ENCODE measurements at places on chromosomes 2 and 18.

DNA sequence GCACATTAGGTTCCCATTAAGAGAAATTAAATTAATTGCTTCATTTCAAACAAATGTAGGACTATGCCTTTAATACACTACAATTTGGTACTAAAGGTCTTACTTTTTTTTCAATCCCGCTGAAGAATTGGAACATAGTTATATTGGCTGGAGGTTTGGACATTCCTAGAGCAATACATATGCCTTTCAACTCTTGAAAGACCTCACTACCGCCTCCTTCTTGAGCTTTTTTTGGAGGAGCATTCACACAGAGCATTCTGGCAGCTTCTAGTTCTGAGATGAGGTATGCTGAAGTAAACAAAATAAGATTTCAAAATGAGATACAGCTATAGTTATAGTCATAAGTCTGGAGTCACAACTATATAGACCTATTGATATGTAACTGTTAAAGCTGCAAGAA, 10.9 kb downstream of the FAM98A start:
- no peak for DNase-seq

GRCh38 chr2:207995887-207996286, 29.4 kb downstream of the PLEKHM3 start:
- no peak for DNase-seq

DNA sequence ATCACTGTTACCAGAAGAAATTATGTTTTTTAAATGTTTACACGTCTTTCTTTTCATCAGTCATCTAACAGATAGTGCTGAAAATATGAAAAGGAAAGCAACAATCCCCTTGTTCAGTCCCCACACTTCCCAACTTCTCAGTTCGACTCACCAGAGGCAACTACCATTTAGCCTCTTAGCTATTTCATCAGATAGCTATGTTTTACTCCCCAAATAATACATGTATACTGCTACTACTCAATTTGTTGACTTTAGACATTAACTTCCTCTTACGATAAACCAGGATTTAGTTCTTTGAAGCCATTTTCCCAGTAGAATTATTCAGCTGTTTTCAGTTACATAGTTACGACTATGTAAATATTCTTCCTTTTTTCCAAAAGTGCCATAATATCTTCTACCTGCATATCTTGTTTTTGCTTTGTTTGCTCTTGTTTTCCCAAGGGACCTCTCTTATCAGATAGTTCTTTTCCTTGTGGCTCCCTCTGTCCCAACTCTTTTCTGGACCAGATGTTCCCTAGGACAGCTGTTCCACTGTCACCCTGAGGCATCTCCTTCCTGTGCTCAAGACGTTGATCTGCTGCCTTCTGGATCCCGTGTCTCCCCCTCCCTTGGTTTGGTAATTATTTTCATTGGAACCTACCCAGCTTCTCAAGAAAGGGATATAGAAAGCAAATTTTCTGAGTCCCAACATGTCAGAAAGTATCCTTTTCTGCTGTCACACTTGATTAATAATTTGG, 289.3 kb upstream of the TANK start:
- DNase-seq, result no peak

GRCh38 chr18:32553174-32553573, 82.5 kb upstream of the GAREM1 start:
- no peak for DNase-seq

- no peak for DNase-seq
Observed at GRCh38 chr18:79133724-79134123, 64.5 kb downstream of the ATP9B start.

DNA sequence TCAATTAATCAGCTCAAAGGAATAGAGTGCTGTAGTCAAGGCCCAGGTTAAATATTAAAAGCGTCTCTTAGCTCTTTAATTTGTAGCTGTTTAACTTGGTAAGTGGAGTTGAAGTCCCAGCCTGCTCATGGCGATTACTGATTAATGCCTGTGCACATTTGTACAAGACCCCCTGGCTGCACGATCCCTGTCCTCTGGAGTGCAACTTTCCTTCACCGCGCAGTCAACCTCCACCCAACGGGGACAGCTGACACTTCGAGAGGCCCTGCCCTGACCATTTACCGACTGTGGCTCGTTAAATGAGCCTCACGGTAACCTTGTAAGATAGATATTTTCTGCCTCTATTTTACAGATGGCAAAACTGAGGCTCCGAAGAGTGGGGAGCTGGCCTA, 5.5 kb upstream of the CYS1 start:
- no peak for DNase-seq

DNA sequence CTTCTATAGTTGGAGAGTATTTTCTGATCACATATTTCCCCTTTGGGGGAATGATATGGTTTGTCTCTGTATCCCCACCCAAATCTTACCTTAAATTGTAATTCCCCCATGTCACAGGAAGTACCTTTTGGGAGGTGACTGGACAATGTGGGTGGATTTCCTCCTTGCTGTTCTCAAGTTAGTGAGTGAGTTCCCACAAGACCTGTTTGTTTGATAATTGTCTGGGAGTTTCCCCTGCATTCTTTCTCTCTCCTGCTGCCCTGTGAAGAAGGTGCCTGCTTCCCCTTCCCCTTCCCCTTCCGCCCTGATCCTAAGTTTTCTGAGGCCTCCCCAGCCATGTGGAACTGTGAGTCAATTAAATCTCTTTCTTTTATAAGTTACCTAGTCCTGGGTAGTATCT, 222.7 kb upstream of the SLC39A10 start:
- no peak for DNase-seq

GRCh38 chr2:44638649-44639048, 276.9 kb downstream of the CAMKMT start:
- no peak for DNase-seq

- DNase-seq, result no peak
Observed at GRCh38 chr2:204842068-204842467, 296.8 kb downstream of the PARD3B start.

- DNase-seq, result no peak
Observed at GRCh38 chr2:170836027-170836426, 19.3 kb downstream of the GAD1 start.

DNA sequence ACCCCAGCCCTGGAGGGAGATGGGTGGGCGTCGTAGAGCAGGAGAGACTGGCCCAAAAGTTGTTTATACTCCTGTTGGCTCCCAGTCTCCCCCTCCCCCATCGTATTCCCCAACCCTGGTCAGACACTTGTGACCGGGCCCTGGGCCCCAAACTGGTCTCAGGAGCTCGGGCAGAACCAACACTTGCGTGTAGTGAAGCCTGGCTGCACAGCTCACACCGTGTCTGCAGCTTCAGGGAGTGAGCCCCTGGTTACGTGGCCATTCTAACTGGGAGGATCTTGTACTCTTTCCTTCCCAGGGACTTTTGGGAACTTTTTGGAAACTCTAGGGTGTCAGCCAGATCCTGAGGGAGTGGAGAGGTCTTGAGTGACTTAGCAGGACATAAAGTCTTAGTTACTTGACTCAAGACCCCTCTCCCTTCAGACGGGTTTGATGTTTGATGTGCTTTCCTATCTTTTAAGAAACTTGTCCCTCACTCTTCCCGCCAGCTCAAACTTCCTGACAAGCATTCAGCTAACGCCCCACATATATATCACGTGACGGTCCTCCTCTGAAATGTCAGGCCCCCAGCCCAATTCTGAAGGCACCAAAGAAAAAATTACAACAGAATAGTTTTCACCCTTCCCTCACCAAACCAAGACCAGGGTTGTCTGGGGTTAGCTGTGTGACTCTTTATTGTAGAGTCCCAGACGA, 2.3 kb downstream of the PKDCC start:
- no peak for DNase-seq

GRCh38 chr2:179671043-179671981, 190.1 kb downstream of the ZNF385B start:
- peak; percentile 14 for DNase-seq

GRCh38 chr2:85549826-85550225, 10.9 kb downstream of the MAT2A start:
- DNase-seq, result no peak

DNA sequence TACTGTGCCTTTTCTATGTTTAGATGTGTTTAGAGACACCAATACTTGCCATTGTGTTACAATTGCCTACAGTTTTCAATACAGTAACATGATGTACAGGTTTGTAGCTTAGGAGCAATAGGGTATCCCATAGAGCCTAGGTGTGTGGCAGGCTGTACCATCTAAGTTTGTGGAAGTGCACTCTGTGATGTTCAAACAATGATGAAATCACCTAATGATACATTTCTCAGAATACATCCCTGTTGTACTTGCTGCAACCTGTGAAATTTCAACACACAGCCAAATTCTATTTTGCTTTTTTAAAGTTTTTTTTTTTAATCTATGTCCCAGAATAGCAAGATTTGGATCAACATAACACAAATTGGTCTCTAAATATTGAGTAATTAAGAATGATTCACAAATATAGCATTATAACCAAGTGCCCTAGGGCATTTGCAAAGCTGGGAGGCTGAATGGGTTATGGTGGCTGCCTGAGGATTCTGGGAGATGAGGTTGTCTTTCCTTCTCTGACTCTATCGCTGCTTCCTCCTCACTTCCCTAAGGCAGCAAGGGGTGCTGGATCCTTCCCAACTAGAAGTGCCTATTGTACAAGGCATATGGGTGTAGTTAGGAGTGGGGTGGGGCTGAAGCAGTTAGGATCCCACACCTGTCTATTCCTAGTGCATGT, 78.3 kb downstream of the SKA1 start:
- DNase-seq, result no peak

DNA sequence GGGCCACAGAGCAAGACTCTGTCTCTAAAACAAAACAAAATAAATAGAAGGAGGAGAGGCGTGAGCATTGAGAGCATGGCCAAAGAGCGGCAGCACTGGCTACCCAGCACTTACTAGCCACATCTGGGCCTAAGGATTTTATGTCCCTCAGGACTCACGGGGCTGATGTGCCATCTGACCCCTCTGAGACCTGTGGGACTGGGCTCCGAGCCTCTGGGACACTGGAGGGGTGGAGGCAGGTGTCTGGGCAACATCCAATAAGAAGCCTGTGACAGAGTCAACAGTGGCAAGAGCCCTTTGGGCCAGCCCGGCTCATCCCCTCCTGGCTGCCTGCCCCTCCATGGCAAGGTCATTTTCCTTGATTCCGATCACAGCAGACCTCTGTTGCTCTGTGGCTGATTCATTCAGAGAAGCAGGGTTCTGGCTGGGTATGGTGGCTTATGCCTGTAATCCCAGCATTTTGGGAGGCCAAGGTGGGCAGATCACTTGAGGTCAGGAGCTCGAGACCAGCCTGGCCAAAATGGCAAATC, 60.7 kb downstream of the RRM2 start:
- no peak for DNase-seq

DNA sequence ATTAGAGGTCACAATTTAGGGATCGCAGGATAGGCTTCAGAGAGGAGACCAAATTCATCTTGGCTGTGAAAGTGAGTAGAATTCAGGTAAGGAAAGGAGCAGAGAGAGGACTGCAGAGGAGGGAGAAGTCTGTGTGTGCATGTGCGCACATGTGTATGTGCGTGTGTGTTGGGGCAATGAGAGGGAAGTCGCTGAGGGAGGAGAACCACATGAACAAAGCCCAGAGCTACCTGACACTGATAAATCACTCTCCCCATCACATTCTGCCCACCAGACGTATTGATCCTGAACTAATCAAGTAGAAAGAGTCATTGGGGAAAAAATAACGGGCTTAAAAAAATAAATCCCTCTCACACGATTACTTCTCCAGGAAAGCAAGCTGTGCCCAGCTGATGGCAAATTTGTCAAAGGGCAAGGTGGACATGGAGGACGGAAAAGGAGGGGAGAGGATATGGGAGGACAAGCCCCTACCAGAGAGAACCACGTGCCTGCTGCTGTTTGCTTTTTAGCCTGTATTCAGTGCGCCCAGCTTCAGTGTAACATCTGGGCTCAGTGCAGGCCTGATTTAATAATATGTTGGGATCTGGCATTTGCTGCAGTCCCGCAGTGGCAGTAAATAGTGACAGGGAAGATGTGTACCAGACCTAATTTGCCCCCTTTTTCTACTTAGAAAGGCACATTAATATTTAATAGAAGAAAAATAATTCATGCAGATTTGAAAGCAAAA, 307.5 kb downstream of the C1D start:
- no peak for DNase-seq

- no peak for DNase-seq
Observed at GRCh38 chr2:174477759-174478158, 9.1 kb downstream of the GPR155 start.

GRCh38 chr18:3059272-3059671, 46.3 kb upstream of the LPIN2 start:
- DNase-seq, result peak; percentile 40

DNA sequence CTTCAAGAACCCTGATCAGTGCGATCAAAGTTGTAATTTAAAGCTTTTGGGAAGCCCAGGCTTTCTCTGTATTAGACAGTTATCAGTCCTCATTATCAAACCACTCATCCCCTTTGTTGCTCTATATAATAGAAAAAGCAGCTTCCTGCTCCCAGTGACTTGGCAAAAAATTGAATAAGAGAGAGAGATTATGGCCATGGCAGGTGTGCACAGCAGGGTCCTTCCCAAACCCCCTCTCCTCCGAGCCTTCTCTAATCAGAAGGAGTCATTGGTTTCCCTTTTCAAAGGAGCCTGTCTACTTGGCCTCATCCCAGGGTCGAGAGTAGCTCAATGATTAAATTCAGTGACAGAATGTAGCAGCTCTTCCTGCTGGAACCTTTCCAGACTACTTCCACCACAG, 81.5 kb downstream of the SEMA4F start:
- DNase-seq, result peak; percentile 39

- no peak for DNase-seq
Observed at GRCh38 chr18:10285283-10285640, 169.2 kb upstream of the APCDD1 start.

DNA sequence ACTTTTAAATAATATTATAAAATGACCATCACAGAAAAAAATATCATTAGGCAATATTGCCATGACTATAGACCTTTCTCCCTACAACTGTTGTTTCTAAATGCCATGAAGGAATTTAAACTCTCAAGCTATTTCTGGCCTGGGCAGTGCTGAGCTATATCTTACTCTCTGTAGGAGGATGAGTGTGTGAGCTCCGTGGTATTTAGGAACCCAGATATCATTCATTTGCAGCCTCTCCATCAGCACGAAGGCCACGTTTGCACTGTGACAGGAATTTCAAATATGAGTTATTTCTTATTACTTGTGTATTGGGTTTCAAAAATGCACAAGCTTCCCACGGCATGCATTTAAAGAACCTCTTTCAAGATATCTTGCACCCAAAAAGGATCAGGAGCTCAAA, 35.0 kb upstream of the SOX11 start:
- no peak for DNase-seq

- peak; percentile 72 for DNase-seq
Observed at GRCh38 chr18:62325806-62326645, 916 bp downstream of the TNFRSF11A start.

DNA sequence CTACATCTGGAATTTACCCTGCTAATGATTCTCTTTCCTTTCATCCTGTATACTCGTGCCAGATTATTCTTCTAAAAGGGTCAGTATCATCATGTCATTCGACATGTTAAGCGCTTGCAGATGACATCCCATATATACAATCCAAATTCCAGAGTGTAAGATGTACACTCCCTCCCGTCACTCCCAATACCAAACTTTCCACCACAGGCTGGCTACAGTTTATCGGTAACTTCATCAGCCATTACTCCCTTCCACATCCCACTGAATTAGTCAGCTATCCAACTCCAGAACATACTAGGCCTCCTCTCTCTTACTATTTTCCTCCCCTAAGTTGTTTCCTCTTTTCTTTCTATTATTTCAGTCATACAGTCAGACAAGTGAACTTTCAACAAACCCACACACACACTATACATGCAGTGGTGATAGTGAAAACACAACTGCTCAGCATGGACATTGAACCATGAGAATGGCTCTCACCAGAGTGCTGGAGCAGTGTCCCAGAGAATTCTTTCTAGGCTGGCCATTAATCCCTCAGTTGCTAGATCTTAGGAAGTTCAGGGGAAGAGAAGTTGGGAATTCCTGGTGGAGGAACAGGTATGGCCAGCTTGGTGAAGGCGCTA, 10.6 kb upstream of the NMI start:
- no peak for DNase-seq
